ENCODE measurements at places on chromosomes 5 and 9. TPM values are rescaled to one million over a fixed set of nuclear protein-coding genes. Genes with fewer than 3 reads are reported as not detected.

DNA sequence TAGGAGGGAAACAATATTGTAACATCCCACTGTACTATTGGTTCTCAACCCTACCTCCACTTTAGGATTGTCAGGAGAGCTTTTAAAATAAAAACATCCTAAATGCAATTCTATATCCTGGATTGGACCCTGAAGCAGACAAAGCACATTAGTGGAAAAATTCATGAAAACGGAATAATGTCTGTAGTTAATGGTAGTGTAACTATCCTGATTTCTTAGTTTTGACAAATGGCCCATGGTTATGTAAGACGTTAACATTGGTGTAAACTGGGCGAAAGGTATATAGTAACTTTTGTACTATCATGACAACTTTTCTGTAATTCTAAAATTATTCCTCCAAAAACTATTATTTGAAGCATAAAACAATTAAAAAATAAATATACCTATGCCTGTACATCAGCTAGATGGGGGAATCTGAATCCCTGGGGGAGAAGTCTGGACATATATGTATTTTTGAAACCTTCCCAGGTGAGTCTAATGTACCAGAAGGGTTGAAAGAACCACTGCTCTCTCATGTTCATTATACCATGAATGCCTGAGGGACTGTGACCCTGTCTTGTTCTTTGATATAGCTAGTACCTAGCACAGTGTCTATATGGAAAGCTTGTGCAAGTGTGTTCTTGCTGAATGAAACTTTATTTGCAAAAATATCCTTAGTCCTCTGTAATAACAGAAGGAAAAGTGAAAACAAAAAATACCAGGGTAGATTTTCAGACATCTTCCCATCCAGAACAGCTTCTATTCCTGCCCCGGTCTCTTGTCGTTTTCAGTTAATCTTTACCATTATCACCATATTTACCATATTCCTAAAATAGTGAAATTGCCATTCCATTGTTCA is 3.4 kb upstream of the TRMO start:
- no peaks in the 10 kb centered on the region for H3K27me3 ChIP-seq
- H3K4me3 ChIP-seq, result no peak overlapping the region
- H3K36me3 ChIP-seq, result no peaks in the 10 kb centered on the region
- H3K4me1 ChIP-seq, result peaks cover 12% of the 10 kb centered on the region
- H3K27ac ChIP-seq, result no peak overlapping the region

DNA sequence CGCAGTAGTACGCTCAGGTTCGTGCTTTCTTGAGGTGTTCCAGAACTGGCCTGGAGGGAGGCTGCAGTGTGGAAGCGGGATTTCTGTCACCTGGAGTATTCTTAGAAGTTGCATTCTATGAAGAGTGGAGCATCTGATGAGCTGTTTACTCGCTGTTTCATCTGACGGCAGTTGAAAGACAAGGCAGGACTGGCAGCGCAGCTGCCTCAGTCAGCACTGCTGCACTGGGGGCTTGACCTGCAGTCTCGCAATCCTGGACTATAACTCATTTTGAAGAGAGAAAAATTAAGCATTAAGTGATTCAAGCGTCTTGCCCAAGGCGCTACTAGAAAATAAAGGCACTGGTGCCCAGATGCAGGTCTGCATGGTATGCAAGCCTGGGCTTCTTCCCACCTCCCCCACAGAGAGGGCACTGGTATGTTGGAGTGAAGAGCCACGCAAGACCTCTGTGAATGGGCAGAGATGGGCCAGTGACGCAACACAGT is 10.6 kb downstream of the TENT4A start:
- peaks cover 24% of the 10 kb centered on the region for H3K4me1 ChIP-seq
- no peak overlapping the region for H3K27ac ChIP-seq
- no peak overlapping the region for H3K4me3 ChIP-seq
- H3K27me3 ChIP-seq, result no peaks in the 10 kb centered on the region
- H3K36me3 ChIP-seq, result no peaks in the 10 kb centered on the region

Gene SAXO1
- 0.54 TPM for total RNA-seq

DNA sequence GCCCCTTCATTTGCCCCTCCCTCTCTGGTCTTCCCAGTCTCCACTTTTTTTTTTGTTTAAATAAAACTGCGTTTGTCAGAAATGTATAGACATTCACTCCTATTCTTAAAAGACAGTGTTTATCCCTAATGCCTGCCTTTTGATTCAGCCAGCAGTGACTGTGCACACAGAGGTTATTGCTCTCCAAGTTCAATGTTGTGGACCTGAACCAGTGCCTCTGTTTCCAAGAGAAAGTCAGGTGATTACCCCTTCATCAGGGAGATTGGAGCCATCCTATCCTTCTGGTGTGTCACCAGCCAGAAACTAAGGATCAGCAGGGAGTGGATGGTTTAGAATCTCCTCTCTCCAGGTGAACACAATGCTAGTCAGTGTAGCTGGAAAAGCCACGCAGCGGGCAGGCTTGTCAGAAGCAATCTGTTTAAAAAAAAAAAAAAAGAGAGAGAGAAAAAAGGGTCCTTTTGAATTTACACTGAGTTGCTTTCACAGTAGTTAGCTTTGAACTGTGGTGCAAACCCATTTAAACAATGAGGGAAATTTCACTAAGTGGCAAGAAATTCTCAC is 167.5 kb upstream of the DMRT1 start:
- no peaks in the 10 kb centered on the region for H3K36me3 ChIP-seq
- no peak overlapping the region for H3K27ac ChIP-seq
- no peak for DNase-seq

Gene ITK
- 3.3 TPM for total RNA-seq

Gene BTNL8
- 1.5 TPM for total RNA-seq

Gene FOXD4L5
- 0.54 TPM for total RNA-seq

- no peak overlapping the region for H3K4me3 ChIP-seq
- no peaks in the 10 kb centered on the region for H3K4me1 ChIP-seq
- no peaks in the 10 kb centered on the region for H3K27me3 ChIP-seq
These were observed 852 bp downstream of the IL9 start for GRCh38 chr5:135894789-135895188.

GRCh38 chr9:109813303-109813702 is 33.3 kb downstream of the PALM2AKAP2 start:
- H3K27ac ChIP-seq, result no peak overlapping the region
- no peaks in the 10 kb centered on the region for H3K27me3 ChIP-seq
- DNase-seq, result no peak

- H3K4me3 ChIP-seq, result no peak overlapping the region
- H3K36me3 ChIP-seq, result no peaks in the 10 kb centered on the region
- DNase-seq, result no peak
- no peaks in the 10 kb centered on the region for H3K4me1 ChIP-seq
- no peak overlapping the region for H3K27ac ChIP-seq
- no peaks in the 10 kb centered on the region for H3K27me3 ChIP-seq
These were observed 129.7 kb downstream of the RAPGEF6 start for GRCh38 chr5:131505237-131505908.

All from thyroid gland (tissue), 4 donors.